ENCODE measurements at places on chromosomes 3 and 15.
A peak's percentile ranks its signal among the peaks of the same experiment; 100 is the strongest.

DNA sequence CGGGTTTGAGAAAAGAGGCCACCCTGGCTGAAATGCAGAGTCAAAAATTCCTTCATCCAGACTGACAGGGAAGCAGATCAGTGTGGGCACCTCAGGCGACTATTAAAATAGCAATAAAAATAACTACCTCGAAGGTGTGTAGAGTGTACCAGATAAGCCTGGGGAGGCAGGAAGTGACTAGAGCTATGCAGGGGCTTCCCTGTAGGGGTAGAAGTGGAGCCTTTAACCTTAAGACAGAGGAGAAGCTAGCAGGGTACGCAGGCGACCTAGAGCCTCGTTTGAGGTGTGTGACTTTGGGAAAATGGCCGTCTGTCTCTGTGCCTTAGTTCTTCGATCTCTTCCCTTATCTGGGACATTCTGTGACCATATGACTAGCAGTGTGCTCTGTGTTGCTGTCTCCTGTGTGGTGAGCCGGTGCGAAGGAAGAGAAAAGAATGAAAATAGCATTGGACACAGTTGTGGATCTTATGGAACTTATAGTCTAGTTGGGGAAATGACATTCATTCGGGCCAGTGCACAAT, 17.6 kb downstream of the BHLHE40 start:
- DNase-seq = no peak
- no peak overlapping the region for H3K27ac ChIP-seq
- H3K36me3 ChIP-seq = no peaks in the 10 kb centered on the region
- H3K4me3 ChIP-seq = no peak overlapping the region

- no peak overlapping the region for H3K27ac ChIP-seq
- no peak for DNase-seq
- H3K4me1 ChIP-seq = no peaks in the 10 kb centered on the region
- no peaks in the 10 kb centered on the region for H3K36me3 ChIP-seq
Observed at GRCh38 chr3:155676252-155676981, 68.5 kb downstream of the PLCH1 start.

- no peak overlapping the region for H3K4me3 ChIP-seq
- H3K36me3 ChIP-seq = no peaks in the 10 kb centered on the region
- H3K27me3 ChIP-seq = no peaks in the 10 kb centered on the region
- no peaks in the 10 kb centered on the region for H3K4me1 ChIP-seq
Observed at GRCh38 chr3:134038716-134039115, 9.0 kb upstream of the SLCO2A1 start.

- H3K36me3 ChIP-seq = peaks cover 31% of the 10 kb centered on the region
- peaks cover 15% of the 10 kb centered on the region for H3K4me1 ChIP-seq
- H3K27ac ChIP-seq = peak overlapping the region; percentile 84
- H3K27me3 ChIP-seq = no peaks in the 10 kb centered on the region
- no peak for DNase-seq
- no peak overlapping the region for H3K4me3 ChIP-seq
Observed at GRCh38 chr3:12831301-12831866, 10.0 kb downstream of the RPL32 start.

DNA sequence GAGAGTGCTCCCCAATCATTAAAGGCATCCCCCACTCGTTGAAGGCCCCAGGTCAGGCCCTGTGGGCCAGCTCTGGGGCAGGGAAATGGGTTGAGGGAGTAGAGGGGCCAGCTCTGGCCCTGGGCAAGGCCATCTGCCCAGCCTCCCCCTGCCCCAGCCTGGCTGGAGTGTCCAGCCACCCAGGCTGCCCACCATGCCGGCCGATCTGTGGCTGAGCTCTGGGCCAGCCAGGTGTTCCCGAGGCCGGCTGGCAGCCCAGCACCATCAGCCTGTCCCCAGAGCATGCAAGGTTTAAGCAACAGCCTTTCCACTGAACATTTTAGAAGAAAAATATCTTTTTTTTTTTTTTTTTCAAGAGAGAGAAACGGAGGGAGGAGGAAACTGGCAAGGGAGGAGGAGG, 62.8 kb upstream of the LINGO1 start:
- H3K4me3 ChIP-seq = no peak overlapping the region
- DNase-seq = no peak
- peaks cover 38% of the 10 kb centered on the region for H3K27me3 ChIP-seq
- no peaks in the 10 kb centered on the region for H3K4me1 ChIP-seq
- no peaks in the 10 kb centered on the region for H3K36me3 ChIP-seq

Measured in activated naive CD8-positive, alpha-beta T cell treated with anti-CD3 and anti-CD28 coated beads for 36 hours (primary cell).